ENCODE measurements at places on chromosomes 16 and 17. TPM values are rescaled to one million over a fixed set of nuclear protein-coding genes. Genes with fewer than 3 reads are reported as not detected.

- no peaks in the 10 kb centered on the region for H3K4me1 ChIP-seq
- H3K36me3 ChIP-seq: no peaks in the 10 kb centered on the region
- DNase-seq: no peak
- H3K4me3 ChIP-seq: no peak overlapping the region
- H3K27ac ChIP-seq: no peak overlapping the region
Measured at GRCh38 chr16:54504372-54504771, 217.8 kb upstream of the IRX3 start.

DNA sequence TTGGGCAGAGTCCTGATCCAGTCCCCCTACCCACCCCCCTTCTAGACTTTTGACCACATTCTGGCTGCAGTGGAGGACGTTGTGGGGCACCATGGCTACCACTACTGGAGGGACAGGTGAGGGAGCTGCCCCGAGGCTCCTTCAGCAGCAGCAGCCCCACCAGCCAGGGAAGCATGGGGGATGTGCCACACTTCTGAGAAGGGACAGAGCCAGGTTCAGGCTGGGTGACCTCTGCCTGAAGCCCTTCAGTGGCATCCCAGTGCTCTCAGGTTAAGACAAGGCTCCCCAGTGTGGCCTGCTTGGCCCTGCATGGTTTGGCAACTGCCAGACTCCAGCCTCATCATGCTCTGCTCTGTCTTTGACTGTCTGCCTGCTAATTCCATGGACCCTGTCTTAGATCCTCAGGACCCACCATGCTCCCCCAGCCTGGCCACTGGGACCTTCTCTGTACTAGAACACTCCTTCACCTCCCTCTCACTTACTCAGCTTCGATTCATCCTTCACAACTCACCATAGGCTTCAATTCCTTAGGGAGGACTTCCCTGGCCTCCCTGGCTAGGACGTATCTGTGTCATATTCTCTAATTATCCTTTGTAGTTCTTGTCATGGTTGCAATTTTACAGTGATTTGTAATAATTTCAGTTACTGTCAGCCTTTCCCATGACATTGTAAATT, 8.8 kb downstream of the SLC9A5 start:
- DNase-seq: no peak

DNA sequence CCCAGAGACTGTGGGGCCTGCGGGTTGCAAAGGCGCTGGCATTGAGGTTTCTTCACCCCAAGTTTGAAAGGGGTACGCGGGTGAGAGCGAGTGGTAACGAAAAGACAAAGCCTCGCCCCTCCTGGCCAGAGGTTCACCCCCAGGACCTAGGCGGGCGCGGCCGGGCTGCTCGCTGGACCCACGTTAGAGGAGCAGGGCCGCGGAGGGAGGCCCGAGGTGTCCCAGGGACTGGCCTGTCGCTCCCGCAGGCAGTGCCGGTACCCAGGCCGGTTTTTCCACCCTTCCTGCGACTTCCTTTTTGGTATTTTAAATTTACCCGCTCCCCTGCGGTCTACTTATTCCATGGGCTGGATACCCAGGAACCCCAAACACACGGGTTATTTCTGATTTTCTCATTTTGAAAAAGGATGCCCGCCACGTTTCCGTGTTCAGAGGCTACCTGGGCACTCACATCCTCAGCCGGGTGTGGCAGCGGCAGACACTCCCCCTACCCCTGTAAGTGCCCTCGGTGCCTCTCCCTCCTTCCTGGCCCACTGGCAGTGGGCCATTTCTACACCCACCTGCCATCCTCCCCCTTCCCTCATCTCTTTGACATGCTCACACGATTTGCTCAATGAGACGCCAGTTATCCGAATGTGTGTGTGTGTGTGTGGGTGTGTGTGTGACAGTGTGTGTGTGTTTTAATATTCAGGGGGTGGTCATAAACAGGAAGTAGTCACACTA, 1.6 kb upstream of the FOXL1 start:
- peak overlapping the region; percentile 59 for H3K4me3 ChIP-seq
- no peaks in the 10 kb centered on the region for H3K36me3 ChIP-seq
- peaks cover 62% of the 10 kb centered on the region for H3K27me3 ChIP-seq

DNA sequence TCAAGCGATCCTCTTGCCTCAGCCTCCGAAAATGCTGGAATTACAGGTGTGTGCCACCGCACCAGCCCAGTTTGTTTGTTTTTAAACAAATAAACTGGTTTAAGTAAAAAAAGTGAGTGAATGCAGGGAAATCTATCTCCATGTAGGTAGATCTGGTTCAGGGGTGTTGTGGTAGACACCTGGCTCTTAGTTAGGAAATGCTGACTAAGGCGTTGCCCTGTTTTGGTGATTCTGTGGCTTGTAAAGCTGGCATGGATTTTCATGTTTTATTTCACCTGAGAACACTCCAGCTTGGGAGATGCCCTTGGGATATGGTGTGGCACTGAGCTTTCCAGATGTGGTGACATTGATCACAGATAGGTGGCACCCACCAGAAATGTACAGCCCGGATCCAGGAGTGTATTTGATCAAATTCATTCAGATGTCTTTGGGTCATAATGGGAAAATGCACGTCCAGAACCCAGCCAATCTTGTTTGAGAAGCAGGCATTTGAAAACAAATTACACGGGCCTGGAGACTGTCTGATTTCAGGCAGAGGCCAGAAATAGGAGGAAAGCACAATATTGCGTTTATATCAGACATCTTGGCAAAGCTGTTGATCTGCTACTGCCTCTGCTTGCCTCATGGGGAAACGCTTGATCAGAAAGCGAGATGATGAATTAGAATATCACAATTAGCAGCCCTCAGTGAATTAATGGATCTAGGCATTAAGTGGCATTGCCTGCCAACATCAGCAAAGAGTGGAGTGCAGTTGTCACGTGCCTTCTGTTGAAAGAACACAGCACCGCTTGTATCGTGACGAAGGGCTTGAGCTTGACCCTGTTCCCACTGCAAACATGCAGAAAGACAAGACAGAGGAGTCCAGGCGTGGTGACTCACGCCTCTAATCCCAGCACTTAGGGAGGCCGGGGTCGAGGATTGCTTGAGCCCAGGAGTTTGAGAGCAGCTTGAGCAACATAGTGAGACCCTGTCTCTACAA, 7.3 kb upstream of the IL34 start:
- peaks cover 4% of the 10 kb centered on the region for H3K27me3 ChIP-seq
- H3K27ac ChIP-seq: no peak overlapping the region
- no peaks in the 10 kb centered on the region for H3K36me3 ChIP-seq
- H3K4me1 ChIP-seq: no peaks in the 10 kb centered on the region

DNA sequence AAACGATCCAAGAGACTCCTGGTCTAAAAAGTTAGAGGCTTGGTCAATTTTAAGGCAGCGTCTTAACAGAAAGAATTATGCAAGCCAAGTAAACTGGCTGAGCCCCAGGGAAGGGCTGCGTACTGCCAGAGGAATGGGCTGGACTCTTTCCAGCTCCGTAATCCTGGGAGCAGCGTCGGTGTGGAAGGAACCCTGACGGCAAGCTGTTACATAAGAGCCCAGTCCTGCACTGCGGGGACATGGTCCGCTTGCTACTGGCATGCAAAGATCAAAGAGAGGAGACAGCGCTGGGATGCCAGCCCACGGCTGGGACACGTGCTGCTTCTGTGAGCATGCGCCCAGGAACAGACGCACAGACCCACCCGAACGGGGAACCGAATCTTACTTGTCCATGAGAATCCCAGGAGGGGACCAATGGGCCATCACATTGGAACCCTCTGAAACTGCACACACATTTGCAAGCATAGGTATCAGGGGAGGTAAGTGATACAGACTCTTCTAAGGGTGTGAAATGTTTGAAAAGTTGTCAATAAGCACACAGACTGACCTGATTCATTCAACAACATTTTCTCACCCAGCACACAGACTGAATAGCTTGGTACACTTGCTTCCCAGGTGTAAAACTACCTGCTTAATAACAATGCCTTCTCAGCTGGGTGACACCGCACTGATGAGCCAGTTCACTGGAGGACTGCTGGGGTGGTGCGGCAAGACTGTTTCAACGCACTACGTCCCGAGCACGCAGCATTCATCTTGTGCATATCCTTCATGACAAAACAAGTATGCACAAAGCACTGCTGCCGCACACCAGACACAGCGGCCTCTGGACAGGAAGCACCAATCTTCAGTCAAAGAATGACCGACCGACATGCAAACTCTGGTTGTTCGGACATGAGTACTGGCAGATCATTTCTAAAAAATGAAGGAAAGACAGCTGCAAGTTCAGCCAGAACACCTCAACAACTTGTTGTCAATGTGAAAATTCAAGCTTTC, 94.9 kb downstream of the ANKRD11 start:
- DNase-seq: no peak
- no peak overlapping the region for H3K4me3 ChIP-seq
- H3K36me3 ChIP-seq: peaks cover 24% of the 10 kb centered on the region
- no peak overlapping the region for H3K27ac ChIP-seq

DNA sequence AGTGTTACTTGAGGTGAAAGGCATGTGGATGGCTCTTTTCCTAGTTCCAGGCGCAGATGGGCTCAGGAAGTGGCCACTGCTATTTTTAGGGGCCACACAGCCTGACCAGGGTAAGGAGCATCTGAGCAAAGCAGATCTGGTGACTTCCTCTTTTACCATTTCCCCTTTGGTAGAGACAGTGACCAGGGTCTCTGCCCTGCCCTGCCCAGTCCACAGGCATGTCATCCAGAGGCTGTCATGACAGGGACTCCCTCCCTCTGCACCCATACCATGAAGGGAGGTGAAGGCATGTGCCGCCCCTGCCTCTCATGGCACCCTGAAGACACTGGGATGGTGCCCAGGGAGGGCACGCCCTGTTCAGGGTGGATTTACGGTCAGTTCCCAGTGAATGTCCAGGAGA, 2.2 kb downstream of the PLA2G15 start:
- H3K27ac ChIP-seq: no peak overlapping the region
- H3K4me3 ChIP-seq: no peak overlapping the region
- no peaks in the 10 kb centered on the region for H3K27me3 ChIP-seq
- H3K4me1 ChIP-seq: peaks cover 15% of the 10 kb centered on the region
- DNase-seq: no peak

GRCh38 chr17:81002013-81002384, 10.4 kb downstream of the CHMP6 start:
- H3K4me3 ChIP-seq: no peak overlapping the region
- H3K27me3 ChIP-seq: peaks cover 27% of the 10 kb centered on the region
- no peak overlapping the region for H3K27ac ChIP-seq
- DNase-seq: peak; percentile 4

DNA sequence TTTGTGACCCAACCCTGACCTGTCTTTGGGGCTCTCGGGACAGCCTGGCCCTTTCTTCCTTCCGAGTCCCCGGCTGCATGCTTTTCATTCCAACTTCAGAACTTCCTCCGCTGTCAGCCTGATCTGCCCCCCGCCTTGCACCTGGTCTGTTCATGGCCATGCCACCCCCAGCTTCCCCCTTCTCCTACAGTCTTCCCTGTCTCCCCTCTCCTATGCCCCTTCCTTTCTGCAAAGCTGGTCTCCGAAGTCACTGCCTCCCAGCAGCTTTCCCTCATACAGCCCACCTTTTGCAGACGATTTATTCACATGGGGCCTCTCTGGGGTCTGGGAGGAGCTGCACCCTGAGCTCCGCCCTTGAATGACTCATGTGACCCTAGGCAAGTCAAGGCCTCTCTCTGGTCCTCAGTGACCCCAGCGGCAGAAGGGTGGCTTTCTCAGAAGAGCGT, 47.1 kb upstream of the SDK2 start:
- no peak overlapping the region for H3K27ac ChIP-seq
- DNase-seq: no peak
- H3K36me3 ChIP-seq: no peaks in the 10 kb centered on the region
- no peaks in the 10 kb centered on the region for H3K4me1 ChIP-seq
- H3K27me3 ChIP-seq: no peaks in the 10 kb centered on the region

DNA sequence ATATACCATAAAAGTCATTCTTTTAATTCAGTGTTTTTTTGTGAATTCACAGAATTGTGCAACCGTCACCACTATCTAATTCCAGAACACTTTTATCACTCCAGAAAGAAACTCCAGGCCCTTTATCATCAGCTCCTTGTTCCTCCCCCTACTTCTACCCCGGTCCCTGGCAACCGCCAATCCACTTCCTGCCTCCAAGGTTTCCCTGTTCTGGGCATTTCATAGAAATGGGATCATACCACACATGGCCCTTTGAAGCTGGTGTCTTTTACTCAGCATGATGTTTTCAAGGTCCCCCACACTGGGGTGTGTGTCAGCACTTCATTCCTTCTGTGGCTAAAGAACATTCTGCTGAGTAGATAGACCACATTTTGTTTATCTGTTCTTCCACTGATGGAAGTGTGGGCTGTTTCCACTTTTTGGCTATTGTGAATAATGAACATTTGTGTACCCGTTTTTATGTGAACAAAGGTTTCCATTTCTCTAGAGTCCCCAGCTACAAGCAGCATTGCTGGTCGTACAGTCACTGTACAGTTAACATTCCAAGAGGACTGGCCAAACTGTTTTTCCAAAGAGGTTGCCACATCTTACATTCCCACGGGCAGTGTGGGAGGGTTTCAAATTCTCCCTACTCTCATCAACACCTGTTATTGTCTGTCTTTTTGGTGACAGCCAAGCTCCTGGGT, 75.8 kb upstream of the ZNF469 start:
- no peak for DNase-seq
- H3K36me3 ChIP-seq: no peaks in the 10 kb centered on the region
- no peak overlapping the region for H3K27ac ChIP-seq
- H3K4me3 ChIP-seq: no peak overlapping the region

- no peak for DNase-seq
- no peaks in the 10 kb centered on the region for H3K4me1 ChIP-seq
- no peaks in the 10 kb centered on the region for H3K27me3 ChIP-seq
- H3K4me3 ChIP-seq: no peak overlapping the region
- H3K27ac ChIP-seq: no peak overlapping the region
- H3K36me3 ChIP-seq: peaks cover 2% of the 10 kb centered on the region
Measured at GRCh38 chr17:39351508-39351907, 49.9 kb downstream of the FBXL20 start.

- peak; percentile 29 for DNase-seq
- H3K4me1 ChIP-seq: peaks cover 33% of the 10 kb centered on the region
- peaks cover 17% of the 10 kb centered on the region for H3K36me3 ChIP-seq
- H3K4me3 ChIP-seq: no peak overlapping the region
- no peaks in the 10 kb centered on the region for H3K27me3 ChIP-seq
- H3K27ac ChIP-seq: peak overlapping the region; percentile 55
Measured at GRCh38 chr17:3643889-3644349, 7.4 kb downstream of the CTNS start.

GRCh38 chr16:26665166-26665939, 401.4 kb upstream of the C16orf82 start:
- H3K4me3 ChIP-seq: no peak overlapping the region
- H3K27me3 ChIP-seq: peaks cover 13% of the 10 kb centered on the region
- H3K4me1 ChIP-seq: peaks cover 20% of the 10 kb centered on the region
- H3K36me3 ChIP-seq: no peaks in the 10 kb centered on the region

GRCh38 chr17:32152130-32152529, 9.8 kb downstream of the RHOT1 start:
- peaks cover 15% of the 10 kb centered on the region for H3K4me1 ChIP-seq
- peaks cover 22% of the 10 kb centered on the region for H3K36me3 ChIP-seq
- no peak for DNase-seq
- H3K27ac ChIP-seq: no peak overlapping the region
- no peaks in the 10 kb centered on the region for H3K27me3 ChIP-seq
- no peak overlapping the region for H3K4me3 ChIP-seq

The TMIGD1 gene
- not detected for total RNA-seq

The TBC1D3C gene
- total RNA-seq: not detected

The PPP1R27 gene
- not detected for total RNA-seq

The QPRT gene
- 5.7 TPM for total RNA-seq

The KRTAP4-9 gene
- not detected for total RNA-seq

The RNF227 gene
- 5.6 TPM for total RNA-seq

The CSH2 gene
- not detected for total RNA-seq
